ENCODE measurements at places on chromosomes 7 and 10. TPM values are rescaled to one million over a fixed set of nuclear protein-coding genes. Genes with fewer than 3 reads are reported as not detected.

Gene KLF14
- total RNA-seq, result not detected

Gene CH25H
- total RNA-seq, result not detected

DNA sequence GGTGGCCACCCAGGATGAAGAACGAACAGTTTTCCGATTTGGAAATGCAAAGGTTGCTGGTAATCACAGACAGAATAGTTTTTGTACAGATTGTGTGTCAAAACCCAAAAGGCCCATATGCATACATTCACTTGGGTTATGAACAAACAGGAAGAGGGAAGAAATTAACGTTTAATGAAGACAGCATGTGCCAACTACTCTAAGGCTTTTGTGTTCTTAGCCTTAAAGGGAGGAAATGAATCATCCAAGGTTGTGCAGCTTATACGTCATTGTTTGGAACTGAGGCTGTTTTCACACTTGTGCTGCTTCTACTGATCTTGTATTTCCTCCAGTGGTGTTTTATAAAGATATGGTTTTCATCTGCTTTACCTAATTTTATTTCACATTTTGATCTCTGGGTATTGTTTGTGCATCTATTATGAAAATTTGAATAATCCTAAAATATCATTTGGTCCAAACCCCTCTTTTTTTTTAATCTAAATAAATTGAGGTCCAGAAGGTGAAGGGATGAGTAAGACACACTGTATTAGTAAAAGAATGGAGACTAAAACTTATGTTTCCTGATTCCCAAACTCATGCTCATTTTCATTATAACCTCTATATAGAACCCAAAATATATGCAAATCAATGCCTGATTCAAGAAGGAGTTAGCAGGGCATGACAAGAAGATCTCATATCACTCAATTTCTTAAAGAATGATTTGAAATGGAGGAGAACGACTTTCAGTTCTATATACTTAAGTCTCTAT is 373.1 kb downstream of the THSD7A start:
- H3K27me3 ChIP-seq, result no peaks in the 10 kb centered on the region
- no peaks in the 10 kb centered on the region for H3K36me3 ChIP-seq
- no peak for DNase-seq
- H3K27ac ChIP-seq, result no peak overlapping the region
- H3K4me1 ChIP-seq, result peaks cover 5% of the 10 kb centered on the region

GRCh38 chr7:101952355-101953247 is 135.2 kb downstream of the CUX1 start:
- no peak overlapping the region for H3K4me3 ChIP-seq
- no peak for DNase-seq
- H3K4me1 ChIP-seq, result peaks cover 83% of the 10 kb centered on the region
- no peaks in the 10 kb centered on the region for H3K36me3 ChIP-seq

Gene ITPRID1
- not detected for total RNA-seq

- H3K27me3 ChIP-seq, result no peaks in the 10 kb centered on the region
- peaks cover 8% of the 10 kb centered on the region for H3K4me1 ChIP-seq
- no peaks in the 10 kb centered on the region for H3K36me3 ChIP-seq
- H3K27ac ChIP-seq, result no peak overlapping the region
- H3K4me3 ChIP-seq, result no peak overlapping the region
Observed at GRCh38 chr7:33872870-33873269, 32.5 kb upstream of the BMPER start.

Gene GBX1
- total RNA-seq, result not detected

DNA sequence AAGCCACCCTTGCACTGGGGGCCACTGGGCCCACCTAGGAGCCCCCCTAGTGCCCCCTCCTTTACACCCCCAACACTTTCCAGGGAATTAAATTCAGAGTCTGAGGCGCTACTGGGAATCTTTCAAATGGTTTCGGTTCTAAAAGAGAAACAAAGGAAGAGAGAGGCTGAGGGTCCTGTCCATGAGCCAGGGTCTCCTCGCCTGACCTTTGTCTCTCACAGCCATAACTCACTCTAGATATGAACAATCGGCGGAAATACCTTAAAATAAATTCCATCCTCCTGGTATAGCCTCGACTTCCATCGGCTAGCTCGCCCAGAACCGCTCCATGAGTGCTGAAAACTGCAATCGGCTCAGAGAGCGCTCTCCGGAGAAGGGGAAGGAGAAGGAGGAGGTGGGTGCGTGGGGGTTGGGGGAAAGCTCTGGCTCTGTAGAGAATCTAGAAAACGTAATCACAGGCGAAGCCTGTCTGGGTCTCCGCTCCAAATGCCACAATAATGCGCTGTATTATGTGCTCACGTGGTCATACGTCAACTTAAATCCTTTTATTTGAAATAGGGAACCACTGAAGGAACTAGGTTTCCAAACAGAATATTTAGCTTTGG is 12.6 kb downstream of the HOXA4 start:
- no peaks in the 10 kb centered on the region for H3K4me1 ChIP-seq
- H3K27me3 ChIP-seq, result no peaks in the 10 kb centered on the region
- H3K4me3 ChIP-seq, result no peak overlapping the region
- DNase-seq, result no peak
- H3K27ac ChIP-seq, result no peak overlapping the region
- H3K36me3 ChIP-seq, result no peaks in the 10 kb centered on the region

Gene GALNT11
- total RNA-seq, result not detected

Gene SPOCK2
- not detected for total RNA-seq

Gene FAM25C
- total RNA-seq, result not detected

- peaks cover 7% of the 10 kb centered on the region for H3K4me1 ChIP-seq
- H3K36me3 ChIP-seq, result no peaks in the 10 kb centered on the region
- no peaks in the 10 kb centered on the region for H3K27me3 ChIP-seq
- H3K27ac ChIP-seq, result no peak overlapping the region
- H3K4me3 ChIP-seq, result no peak overlapping the region
Observed at GRCh38 chr7:36966636-36967035, 242.3 kb upstream of the AOAH start.

- H3K27ac ChIP-seq, result no peak overlapping the region
- no peak overlapping the region for H3K4me3 ChIP-seq
- H3K36me3 ChIP-seq, result no peaks in the 10 kb centered on the region
- H3K27me3 ChIP-seq, result no peaks in the 10 kb centered on the region
Observed at GRCh38 chr10:9944690-9945089, 1073.0 kb upstream of the CELF2 start.
